ENCODE measurements at places on chromosomes 7 and 10.

DNA sequence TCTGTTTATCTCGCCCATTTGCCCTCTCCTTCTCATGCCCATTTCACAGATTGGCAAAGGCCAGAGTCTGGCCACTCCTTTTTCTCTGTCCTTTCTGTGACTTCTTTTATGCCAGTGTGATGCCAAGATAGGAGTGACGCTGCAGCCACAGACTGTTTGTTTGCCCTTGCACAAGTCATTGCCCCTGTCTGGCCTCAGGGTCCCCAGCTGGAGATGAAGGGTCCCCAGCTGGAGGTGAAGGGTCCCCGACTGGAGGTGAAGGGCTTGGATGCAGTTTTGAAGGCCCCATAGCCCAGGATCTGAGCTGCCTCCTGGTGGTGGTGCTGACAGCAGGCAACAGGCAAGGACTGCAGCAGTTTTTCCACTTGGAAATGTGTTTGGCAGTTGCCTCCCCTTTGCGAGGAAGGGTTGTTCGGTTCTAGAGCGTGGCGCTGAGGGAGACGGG, 50.8 kb upstream of the SLC29A3 start:
- no peak for DNase-seq

GRCh38 chr7:122944682-122945303, 50.7 kb downstream of the TAS2R16 start:
- no peak for DNase-seq

DNA sequence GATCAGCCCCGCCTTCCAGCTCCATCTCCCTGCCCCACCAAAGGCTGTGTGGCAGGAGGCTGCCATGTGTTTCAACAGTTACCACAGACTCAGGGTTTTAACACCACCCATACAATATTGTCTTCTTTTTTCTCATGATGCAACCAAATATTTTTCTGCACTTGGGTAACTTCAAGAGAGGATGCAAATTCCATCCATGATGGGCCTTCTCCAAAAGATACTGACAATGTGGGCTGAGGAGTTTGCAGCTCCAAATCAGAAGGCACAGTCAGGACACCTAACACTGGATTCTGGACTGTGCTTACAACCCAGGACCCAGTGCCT, 347.9 kb downstream of the GRID1 start:
- no peak for DNase-seq

- DNase-seq: no peak
Measured at GRCh38 chr7:116629051-116629463, 42.9 kb upstream of the MET start.

GRCh38 chr7:40199076-40199802, 64.4 kb downstream of the SUGCT start:
- DNase-seq: no peak

DNA sequence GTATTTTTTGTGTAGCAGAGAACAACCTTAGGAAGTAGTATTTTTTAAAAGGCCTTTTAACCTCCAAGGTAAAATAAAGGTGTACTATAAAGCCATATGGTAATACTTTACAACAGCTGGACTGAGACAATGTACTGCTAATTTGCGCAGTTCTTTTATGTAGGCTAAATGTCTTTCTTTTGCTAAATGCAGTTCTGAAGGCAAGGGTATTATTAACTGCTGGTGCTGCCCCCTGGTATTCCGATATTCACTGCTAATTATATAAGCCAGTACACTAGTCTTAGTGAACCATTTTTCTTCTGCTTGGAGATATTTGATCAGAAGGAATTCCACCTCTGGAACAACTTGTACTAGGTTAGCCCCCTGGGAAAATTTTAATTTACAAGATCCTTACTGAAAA, 272.0 kb upstream of the FERD3L start:
- DNase-seq: no peak

DNA sequence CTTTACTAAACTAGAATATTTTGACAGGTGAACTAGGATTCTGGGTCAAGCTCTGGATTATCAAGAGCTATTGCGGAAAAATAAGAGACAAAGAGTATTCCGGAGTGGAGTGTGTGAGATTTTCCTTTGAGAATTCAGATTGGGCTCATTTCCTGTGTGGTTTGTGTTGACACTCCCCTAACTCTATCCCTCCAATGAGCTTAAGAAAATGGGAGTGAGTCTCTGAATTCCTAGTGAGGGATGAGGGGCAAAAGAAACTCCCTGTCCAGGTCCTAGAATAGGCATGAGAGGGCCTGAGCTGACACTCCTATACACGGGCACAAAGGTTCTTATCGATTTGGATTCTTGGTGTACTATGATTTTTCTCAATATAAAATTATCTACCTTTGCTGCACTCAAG, 10.2 kb downstream of the KLF14 start:
- no peak for DNase-seq

DNA sequence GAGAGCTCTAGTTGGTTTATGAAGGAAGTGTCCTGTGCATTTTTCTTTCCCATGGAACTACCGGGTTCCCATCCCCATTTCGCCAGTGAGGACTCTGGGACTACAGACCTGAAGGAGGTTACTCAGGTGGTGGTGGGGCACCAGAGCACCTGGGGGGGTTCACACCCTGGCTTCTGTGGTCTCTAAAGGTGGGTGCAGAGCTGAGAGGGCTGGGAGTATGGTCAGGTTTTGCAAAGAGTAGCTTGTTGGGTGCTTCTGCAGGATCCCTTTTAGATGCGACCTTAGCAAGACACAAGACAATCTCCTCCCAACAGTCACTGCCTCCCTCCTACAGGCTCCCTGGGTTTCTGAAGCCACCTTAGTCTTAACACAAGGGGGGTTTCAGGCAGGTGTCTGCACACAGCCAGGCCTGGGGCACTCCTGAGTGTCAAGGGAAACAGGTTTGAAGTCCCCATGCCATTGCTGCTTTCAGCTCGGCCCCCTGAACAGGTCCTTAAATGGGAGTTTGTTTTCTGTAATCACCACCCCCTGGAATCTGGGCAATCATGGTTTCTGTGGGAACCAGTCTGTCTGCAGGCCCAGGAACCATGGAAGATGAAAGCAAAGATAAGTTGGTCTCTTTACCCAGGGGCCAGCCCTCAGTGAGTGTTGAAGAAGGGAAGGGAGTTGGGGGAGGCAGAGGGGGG, 9.9 kb upstream of the CXCL12 start:
- no peak for DNase-seq

GRCh38 chr10:124701435-124701834, 42.7 kb downstream of the FAM53B start:
- no peak for DNase-seq

DNA sequence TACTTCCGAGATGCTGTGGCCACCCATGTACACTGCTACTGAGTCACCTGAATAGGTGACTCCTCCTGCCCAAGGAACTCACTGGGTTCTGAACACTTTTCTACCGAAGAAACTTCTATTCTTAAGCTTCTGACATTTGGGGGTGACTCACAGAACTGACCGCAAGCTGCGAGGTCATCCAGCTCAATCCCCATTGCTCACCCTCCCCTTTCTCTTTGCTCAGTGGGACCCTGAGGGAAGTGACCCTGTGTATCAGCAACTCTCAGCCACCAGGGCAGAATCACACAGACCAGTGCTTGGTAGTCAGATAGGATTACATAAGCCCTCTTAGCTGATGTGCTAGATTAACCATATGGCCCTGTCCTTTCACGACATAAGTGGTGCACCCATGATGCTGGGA, 46.3 kb downstream of the INSYN2A start:
- no peak for DNase-seq

DNA sequence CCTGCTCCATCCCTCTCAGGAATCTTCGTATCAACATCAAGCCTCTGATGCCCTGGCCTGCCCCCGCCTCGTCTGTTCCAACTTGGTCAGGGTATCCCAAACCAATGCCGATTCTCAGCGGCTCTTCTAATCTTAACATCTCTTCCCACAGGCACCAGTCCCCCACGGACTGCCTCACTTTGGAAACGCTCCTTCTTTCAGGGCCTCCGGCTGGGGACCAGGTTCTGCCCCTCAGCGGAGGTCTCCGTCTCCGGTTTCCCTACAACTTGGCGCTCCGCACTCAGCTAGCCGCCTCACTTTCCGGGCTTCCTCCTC, 488 bp downstream of the ABCF2 start:
- DNase-seq: no peak

DNA sequence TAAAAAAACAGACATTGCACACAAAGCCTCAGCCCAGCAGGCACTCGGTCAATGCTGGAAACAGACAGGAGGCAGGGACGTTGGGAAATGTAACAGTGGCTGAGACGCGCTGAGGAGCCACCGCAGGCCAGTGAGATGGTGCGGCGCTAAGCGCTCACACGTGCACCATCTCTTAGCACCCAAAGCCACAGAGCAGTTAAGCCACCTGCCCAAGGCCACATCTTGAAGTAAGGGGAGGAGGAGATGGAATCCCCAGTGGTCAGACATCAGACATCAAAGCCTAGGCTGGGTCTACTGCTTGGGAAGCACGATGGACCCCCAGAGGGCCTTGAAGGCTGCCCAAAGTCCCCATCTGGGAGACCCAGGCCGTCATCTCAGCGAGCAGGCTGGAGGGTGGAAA, 15.6 kb downstream of the LAT2 start:
- no peak for DNase-seq

DNA sequence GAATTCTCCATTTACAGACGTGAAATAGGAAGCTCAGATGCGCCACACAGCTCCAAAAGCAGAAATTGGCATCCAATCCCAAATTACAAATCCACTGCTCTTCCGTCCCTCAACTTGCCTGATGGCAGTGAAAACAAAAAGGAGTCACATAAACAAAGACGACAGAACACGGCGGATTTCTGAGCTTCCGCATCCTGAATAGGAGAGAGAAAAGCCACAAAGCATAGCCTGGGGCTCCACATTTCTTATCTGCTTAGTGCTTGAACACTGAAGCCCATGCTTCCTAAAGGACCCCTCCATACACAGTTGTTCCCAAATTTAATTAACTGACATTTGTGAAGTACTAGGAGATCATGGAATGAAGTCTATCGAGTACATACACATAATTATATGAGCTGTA, 32.6 kb downstream of the BEND7 start:
- no peak for DNase-seq

GRCh38 chr10:116082206-116082605, 190.8 kb downstream of the GFRA1 start:
- no peak for DNase-seq

DNA sequence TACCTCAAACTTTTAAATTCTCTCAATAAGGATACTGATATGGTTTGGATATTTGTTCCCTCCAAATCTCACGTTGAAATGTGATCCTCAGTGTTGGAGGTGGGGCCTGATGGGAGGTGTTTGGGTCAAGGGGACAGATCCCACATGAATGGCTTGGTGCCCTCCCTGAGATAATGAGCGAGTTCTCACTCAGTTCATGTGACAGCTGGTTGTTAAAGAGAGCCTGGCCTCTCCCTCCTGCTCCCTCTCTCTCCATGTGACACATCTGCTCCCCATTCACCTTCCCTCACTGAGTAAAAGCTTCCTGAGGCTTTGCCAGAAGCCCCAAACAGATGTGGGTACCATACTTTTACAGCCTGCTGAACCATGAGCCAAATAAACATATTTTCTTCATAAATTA, 19.2 kb downstream of the ABCB4 start:
- DNase-seq: no peak

GRCh38 chr7:37310327-37311080, 138.2 kb downstream of the ELMO1 start:
- no peak for DNase-seq

DNA sequence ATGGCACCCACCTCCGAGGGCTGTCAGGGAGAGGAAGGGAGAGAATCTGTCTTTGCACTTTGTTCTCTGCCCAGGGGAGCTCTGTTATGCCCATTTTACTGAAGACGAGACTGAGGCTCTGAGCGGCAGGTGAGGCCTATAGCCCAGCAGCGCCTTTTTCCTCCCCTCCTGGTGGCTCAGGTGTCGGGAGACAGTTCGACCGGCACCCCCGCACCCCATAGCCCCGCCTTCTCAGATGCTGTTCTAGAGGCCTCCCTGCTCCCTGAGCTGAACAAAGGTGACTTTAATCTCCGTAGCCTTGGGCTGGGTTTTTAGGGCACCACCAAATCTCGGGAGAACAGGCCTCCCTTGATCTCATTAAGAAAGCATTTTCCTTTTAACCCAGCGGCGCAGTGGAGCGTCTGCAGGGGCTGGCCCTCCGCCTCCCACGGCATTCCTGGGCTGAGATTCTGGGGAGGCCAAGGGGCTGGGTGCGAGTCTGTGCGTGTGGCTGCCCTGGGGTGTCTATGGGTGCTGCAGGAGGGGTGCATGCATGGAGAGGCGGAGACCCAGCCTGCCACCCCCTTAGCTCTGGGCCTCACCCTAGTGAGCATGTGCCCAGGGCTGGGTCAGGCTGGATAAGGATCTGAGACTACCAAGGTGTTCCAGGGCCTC, 3.3 kb downstream of the LFNG start:
- peak; percentile 24 for DNase-seq

GRCh38 chr7:96449094-96449493, 127.2 kb upstream of the SLC25A13 start:
- DNase-seq: no peak

GRCh38 chr10:9579110-9579705, 1438.5 kb upstream of the CELF2 start:
- DNase-seq: no peak

DNA sequence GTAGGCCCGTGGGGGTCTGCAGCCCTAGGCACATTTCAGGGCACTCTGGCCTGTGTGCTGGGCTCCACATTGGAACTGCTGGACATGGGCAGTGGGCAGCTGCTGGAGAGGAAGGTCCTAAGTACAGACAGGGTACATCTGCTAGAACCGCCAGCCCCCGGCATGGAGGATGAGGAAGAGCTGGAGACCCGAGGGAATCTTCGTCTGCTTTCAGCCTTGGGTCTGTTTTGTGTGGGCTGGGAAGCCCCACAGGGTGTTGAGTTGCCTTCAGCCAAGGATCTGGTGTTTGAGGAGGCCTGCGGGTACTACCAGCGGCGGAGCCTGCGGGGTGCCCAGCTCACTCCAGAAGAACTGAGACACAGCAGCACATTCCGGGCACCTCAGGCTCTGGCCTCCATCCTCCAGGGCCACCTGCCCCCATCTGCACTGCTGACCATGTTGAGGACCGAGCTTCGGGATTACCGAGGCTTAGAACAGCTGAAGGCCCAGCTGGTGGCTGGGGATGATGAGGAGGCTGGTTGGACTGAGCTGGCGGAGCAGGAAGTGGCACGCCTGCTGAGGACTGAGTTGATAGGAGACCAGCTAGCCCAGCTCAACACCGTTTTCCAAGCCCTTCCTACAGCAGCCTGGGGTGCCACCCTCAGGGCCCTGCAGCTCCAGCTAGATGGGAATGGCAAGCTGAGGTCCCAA, 1.4 kb downstream of the HPS6 start:
- DNase-seq: no peak

- DNase-seq: no peak
Measured at GRCh38 chr10:5604961-5605360, 61.4 kb downstream of the ASB13 start.

GRCh38 chr7:12031186-12031585, 179.9 kb upstream of the TMEM106B start:
- no peak for DNase-seq

GRCh38 chr7:127730658-127731276, 78.8 kb downstream of the SND1 start:
- DNase-seq: no peak

GRCh38 chr7:6651851-6652445, 14.8 kb downstream of the ZNF316 start:
- no peak for DNase-seq

Measured in DMS79 treated with DMSO at 0.1 percent for 48 hours (cell line).